ENCODE measurements at places on chromosomes 1 and 21.

DNA sequence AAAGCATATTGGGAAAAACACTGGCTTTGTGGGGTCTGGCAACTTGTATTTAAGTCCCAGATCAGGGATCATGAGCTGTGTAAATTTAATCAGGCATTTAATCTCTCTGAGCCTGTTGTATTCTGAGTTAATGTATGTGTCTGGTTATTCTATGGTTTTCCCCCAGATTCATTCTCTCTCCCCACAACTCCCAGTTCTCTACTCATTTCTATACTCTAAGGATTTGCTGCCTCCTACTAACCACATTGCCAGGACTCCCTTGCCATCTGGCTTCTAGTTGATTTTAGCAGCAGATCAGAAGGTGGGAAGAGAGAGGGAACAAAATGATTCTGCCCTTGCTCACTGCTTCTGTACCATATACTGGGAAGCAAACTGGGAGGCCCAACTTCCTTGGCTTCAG, 31.4 kb upstream of the S1PR1 start:
- DNase-seq, result no peak

- no peak for DNase-seq
Measured at GRCh38 chr21:44521301-44521927, 18.6 kb downstream of the KRTAP10-1 start.

DNA sequence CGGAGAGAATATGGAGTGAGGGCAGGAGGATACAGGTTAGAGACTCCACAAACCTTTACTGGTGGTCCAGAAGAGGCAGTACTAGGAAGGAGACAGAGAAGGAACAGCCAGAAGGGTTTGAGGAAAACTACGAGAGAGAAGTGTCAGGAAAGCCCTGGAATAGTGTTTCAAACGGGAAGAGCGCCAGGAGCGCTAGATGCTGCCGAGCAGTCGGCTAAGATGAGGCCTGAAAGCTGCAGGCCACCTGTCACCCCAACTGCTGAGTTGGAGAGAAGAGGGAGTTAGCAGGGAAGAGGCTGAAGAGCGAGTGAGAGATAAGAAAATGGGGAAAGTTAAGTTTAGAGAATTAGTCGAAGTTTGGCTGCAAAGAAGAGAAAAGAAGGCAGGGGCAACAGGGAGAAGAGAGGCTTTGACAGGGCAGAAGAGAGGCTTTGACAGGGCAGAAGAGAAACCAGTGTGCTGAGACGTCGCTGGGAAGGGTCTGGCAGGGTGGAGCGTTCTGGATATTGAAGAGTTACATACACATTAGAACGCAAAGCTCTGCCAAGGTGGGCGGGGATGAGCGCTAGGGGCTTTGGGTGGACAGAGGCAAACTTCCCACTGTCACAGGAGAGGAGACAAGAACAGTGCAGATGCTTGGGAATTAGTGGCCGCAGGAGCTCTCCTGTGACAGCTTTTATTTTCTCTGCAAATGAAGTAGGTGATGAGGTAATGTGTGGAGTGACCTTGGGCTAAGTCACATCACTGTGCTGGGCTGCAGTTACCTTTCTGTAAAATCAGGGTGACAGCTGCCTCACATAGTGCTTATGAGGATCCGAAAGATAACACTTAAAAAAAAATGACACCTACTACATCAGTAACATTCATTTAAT, 31.2 kb downstream of the PCSK9 start:
- DNase-seq, result no peak

GRCh38 chr1:46691997-46692790, 20.5 kb downstream of the TEX38 start:
- DNase-seq, result no peak

GRCh38 chr1:2526824-2527555, 594 bp upstream of the PANK4 start:
- DNase-seq, result no peak

DNA sequence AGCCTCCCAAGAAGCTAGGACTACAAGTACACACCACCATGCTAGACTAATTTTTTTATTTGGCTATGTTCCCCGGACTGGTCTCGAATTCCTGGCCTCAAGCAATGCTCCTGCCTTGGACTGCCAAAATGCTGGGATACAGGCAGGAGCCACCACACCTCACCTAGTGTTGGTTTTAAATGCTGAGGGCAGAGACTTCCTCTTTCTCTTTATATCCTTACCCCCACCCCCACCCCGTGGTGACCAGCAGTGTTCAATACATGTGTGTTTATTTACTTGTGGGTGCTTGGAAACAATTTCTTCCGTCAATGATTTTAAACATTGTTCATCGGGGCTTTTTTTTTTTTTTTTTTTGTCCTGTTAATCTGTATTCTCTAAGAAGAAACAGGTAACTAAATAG, 158.9 kb downstream of the ZBTB18 start:
- DNase-seq, result no peak

DNA sequence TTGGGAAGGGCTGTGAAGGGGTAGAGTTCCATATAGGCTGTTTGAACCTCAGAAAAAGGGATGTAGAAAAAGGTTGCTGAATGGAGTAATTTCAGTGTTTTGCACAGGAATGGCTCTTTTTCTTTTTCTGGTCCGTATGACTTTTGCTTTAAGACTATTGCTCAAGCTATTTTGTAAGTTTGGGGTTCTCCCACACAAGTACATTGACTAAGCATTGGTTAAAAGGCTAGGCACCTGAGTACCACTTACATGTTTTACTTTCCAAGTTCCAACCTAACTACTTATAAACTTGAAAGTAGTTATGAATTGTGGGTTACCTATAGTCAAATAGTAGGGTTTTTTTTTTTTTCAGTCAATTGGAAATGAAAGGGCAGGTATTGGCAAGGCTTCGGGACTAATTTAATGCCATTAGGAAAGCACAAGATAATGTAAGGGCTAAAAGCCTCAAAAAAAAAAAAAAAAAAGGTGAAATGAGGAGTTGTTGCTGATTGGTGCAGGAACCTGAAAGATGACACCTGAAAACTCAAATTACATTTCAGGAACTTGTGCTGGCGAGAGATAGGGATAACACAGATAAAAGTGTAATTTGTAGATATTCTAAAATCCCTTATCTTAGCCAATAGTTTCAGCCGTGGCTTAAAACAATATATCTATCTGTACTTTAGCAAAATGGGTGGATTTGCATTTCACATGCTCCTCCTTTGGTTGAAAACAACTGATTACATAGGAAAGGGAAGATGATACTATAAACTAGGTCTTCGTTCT, 209.5 kb downstream of the RPS6KC1 start:
- no peak for DNase-seq

DNA sequence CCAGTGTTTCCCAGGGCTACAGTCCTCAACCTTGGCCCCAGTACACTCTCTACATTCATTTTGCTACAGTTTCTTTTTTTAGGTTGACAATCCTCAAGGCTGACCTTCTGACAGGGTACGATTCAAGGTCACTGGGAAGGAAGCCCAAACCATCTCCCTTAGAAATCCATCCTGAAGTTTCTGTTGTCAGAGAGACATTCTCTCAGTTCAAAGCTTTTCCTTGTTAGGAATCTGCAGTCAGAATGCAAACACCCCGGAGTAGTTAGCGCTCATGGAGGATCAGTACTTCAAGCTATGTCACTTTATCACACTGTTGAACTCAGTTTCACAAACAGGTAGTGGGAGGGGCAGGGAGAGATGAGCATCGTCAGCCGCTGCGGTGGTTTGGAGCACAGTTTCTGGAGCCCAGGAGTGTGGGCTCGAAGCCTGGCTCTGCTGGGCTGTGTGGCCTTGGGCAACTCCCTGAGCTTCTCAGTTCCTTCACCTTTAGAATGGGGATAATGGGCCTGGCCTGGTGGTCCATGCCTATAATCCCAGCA, 4.2 kb downstream of the SLC2A5 start:
- DNase-seq, result no peak

GRCh38 chr21:45041351-45041805, 33.0 kb upstream of the ADARB1 start:
- no peak for DNase-seq

DNA sequence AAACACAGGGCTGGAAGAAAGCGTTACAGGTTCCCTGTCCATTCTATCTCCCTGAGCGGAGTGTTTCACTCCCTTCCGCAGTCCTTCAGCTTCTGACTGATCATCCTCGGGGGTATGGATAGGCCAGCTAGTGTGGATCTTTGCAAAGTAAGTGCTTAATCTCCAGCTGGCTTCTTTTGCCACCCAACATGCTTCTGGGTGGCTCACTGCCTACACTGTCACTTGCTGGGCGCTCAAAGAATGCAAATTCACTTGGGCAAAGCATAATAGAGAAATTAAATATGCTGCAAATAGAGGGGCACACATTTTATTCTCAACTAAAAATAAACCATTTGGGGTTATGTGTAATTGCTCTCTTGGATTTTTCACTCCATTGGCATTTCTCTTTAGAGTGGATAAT, 265.6 kb downstream of the TNR start:
- no peak for DNase-seq

- no peak for DNase-seq
Measured at GRCh38 chr1:156502894-156503697, 2.5 kb upstream of the MEF2D start.

All from cortex of kidney (tissue), 1 donor.